Lung (tissue), 17 donors: ENCODE measurements at places on chromosomes 11 and 22.

DNA sequence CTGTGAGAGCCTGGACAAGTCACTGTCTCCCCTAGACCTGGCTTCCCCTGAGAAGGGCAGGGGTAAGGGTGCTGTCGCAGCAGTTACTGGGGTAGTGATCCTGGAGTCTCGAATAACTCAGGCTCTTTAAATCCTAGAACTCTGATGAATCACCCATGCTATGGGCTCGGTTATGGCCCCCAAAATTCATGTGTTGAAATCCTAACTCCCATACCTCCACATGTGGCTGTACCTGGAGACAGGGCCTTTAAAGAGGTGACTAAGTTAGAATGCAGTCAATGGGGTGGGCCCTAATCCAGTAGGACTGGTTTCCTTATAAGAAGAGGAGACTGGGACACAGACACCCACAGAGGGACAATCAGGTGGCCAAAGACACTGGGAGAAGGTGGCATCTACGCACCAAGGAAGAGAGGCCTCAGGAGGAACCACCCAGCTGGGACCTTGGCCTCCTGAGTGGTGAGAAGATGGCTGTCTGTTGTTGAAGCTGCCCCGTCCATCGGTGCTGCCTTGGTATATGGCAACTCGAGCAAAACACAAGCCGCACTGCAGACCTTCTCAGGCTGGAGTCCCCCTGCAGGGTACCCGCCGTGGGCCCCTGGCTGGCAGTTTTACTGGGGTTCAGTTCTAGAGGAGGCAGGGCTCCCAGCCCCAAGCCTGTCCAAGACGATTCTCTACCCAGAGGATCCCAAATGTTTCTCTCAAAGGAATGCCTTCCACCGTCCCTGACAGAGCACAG, 48.8 kb upstream of the SHISAL1 start:
- DNase-seq = no peak

DNA sequence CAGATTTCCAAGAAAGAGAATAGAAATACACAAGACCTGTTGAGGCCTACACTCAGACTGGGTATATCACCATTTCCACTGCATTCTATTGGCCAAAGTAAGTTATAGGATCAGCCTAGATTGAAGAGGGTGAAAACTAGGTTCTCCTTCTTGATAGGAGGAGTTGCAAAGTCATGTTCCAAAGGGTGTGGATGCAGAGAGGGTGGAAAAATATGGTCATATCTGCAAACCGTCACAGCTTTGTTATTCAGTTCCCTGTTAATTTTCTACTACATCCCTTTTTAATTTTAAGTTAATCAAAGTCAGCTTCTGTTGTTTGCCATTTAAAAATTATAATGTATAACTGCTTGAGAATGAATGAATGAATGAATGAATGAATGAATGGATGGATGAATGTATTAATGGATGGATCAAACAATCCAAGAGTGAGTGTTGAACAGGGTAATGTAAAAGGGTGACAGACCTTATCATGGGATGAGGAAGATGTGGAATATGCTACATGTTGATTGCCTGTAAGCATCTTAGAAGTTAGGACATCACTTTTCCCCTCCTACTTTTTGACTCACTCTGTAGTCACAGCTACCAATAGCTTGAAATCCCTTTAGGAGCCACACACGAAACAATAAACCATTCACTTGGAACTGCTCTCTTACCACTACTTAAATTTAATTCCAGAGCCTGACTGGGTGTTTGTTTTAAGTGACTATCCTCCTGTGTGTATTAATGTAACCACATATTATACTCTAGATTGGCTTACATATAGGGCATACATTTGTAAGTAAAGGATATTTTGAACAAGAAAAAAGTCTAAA, 121.5 kb downstream of the CCDC34 start:
- DNase-seq = no peak

DNA sequence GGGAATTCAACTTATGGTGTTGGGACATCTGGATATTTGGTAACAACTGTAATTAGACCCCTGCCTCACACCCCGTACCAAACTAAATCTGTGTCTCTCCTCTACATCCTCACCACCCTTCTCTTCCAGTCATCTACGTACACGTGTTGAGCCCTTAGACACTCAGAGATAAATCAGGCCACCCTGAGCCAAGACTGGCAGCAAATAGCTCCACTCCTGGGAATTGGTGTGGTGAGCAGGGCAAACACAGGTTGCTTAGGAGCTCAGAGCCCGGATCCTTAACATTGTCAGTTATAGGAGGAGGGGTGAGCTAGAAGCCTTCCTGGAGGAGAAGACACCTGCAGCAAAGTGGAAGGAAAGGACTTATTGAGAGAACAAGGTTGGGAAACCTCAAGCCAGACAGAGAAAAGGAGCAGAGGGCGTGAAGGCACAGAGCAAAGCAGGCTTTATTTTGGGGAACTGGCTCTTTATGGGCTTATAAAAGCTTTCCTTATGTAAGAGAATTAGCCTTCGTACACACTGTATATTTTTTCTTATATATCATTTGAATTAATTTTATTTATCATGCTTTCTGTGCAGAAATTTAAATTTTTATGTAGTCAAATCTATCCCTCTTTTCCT, 36.9 kb upstream of the KLHL35 start:
- no peak for DNase-seq

DNA sequence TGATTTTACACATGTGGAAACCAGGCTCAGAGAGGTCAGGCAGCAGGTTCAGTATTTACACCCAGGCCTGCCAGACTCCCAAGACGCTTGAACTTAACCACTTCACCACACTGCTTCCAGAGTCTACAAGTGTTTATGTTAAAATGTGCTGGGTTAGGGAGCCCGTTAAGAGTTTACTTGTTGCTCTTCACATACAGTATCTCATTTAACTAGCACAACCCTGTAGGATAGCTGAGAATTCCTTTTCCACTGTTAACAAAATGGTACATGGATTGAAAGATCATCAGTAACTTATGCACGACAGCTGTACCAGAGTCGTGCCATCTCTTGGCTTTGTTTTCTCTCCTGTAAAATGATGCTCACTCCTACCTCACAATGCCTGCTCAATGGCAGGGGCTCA, 2.9 kb downstream of the SMCO4 start:
- DNase-seq = no peak

GRCh38 chr11:18393581-18394274, 635 bp upstream of the LDHA start:
- DNase-seq = no peak

- no peak for DNase-seq
Observed at GRCh38 chr22:26725012-26725676, 67.8 kb downstream of the MIAT start.

GRCh38 chr22:50178471-50178864, 7.2 kb upstream of the TRABD start:
- no peak for DNase-seq

DNA sequence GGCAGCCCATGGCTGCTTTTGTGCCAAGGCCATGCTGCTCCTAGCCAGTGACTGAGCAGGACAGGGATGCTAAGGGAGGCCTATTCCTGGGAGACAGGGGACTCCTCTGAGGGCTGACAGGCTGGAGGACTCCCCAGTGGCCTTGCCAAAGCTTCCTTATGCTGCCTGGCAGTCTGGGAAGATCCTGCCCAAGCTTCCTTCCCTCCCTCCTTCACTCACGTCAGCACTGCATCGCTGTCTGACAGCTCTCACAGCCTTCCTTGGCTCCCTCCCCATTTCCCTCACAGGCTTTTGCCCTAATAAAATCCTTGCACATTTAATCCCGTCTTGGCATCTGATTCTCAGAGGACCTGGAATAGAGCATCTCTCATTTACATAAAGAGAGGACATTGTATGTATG, 26.5 kb downstream of the HTR3A start:
- no peak for DNase-seq

DNA sequence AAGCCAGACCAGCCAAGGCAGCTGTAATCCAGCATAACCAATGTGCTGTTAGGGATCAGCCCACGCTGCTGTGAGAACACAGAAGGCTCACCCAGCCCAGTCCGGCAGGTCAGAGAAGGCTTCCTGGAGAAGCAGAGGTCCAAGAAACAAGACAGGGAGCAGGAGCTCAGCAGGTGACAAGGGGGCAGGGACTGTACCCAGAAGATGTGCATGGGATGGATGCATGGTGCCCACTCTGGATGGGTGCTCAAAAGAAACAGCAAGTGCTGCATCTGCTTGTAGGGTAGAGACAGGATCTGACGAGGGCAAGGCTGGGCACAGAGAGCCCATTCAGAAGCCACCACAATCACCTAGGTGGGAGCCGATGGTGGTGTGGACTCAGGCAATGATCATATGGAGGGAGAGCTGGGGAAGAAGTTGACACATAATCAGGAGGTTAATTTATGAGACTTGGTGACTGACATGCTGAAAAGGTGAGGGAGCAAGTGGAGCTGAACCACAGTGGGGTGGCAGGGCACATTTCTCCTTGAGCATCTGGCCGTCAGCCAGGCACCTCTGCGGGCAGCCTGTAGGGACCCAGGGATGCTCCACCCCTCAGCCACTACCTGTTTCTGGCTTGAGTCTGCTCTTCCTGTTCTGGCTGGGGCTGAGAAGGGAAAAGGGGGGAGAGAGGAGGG, 102.3 kb upstream of the DRD2 start:
- peak; percentile 32 for DNase-seq

GRCh38 chr11:17434108-17434507, 42.5 kb downstream of the ABCC8 start:
- DNase-seq = peak; percentile 49

GRCh38 chr11:72482211-72482812, 48.0 kb upstream of the CLPB start:
- peak; percentile 42 for DNase-seq

DNA sequence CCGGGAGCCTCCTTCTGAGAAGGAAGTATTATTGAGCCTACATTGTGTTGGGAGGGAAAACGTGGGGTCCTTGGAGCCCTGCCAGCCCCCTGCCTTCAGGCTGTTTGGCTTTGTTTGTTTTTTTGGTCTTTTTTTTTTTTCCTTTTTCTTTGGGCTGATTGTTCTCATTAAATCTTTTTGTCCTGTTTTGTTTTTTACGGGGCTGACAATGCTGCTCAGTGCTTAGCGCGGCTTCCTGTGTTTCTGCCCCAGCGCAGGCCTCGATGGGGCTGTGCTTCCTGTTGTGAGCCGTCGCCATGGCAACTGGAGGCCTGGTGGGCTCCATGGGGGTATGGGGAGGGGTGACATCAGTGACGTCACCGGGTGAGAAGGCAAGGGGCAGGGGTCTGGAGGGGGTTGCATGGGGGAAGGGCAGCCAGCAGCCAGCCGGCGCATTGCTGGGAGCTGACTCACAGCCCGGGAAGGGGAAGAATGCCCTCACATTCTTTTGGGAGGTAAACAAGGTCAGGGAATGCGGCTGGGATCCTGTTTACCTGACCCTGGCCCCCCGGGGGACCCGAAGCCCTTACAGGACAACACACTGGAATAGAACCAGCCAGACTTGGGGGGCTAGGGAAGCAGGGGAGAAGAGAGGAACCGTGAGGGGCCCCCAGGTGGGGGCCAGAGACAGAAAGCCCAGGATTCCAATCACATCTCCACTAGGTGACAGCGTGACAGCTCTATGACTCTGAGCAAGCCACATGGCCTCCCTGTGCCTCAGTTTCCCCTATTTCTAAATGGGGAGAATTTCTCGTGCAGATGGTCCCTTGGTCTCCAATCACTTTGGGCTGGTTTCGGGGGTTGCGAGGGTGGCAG, 22.2 kb upstream of the CBX7 start:
- DNase-seq = peak; percentile 91

GRCh38 chr22:49398115-49398514, 429.6 kb downstream of the BRD1 start:
- no peak for DNase-seq

GRCh38 chr11:119932828-119933562, 204.0 kb upstream of the NECTIN1 start:
- DNase-seq = no peak

- no peak for DNase-seq
Observed at GRCh38 chr22:24230911-24231656, 13.8 kb downstream of the GGT5 start.

- no peak for DNase-seq
Observed at GRCh38 chr11:111409915-111410314, 30.8 kb upstream of the POU2AF1 start.

- no peak for DNase-seq
Observed at GRCh38 chr11:57094181-57094935, 87.4 kb upstream of the LRRC55 start.

DNA sequence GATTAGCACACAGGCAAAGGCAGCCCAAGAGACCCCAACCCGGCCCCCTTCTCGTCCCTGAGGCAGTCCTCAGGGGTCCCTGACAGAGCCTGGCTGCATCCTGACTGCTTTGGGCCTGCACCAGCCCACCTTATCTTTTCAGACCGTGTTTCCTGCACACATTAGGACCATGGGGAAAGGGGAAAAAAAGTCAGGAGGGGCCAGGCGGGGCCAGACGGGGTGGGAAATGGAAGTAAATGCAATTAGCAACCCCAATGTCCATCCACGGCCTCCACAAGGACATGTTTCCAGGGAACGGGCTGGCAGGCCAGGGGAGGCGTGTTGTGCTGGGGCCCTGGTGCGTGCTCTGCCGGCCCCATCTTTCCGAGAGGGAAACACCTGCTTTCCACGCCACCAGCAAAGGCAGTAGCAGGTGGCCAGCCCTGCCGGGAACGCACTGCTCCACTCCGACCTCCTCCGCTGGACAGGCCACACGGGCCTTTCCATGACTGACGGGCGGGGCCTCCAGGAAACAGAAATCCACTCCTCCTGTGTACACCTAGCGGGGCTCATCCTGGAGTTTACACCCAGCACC, 7.4 kb downstream of the EHD1 start:
- no peak for DNase-seq

DNA sequence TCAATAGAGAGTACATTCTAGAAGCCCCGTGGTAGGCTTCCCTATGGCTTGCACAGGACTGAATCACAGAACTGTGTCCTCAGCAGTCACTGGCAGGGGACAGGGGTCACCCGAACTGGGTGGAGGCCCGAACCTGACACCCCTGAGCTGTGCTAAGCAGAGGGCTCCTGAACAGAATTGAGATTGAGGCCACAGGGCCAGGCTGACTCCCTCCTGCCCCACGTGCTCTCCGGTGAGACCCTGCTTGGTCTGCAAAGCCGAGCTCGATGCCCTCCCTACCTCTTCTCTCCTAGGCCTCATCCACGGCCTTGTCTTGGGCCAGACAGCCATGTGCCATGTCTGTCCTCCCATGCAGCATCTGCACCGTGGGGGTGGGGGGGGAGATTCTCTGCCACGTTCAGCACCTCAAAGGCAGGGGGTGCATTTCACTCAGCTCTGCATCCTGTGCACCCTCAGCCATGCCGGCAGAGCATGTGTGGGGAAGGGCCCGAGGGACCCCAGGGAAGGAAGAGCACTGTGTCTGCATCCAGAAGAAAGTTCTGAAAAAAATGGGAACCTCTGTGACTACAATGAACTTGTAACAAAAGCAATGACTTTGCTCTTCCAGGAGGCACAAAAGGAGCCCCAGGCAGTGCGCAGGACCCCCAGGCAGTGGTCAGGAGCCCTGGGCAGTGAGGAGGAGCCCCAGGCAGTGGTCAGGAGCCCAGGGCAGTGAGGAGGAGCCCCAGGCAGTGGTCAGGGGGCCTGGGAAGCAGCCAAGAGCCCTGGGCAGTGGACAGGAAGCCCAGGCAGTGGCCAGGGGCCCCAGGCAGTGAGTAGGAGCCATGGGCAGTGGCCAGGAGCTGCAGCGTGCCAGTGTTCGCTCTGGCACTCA, 76.7 kb upstream of the SEPTIN5 start:
- no peak for DNase-seq

- no peak for DNase-seq
Observed at GRCh38 chr11:86246293-86246675, 1.7 kb downstream of the EED start.

GRCh38 chr22:20852503-20852902, 6.1 kb downstream of the PI4KA start:
- no peak for DNase-seq
